Renal cortical epithelial cell (primary cell): ENCODE measurements at places on chromosomes 4 and X. TPM values are rescaled to one million over a fixed set of nuclear protein-coding genes. Genes with fewer than 3 reads are reported as not detected.

DNA sequence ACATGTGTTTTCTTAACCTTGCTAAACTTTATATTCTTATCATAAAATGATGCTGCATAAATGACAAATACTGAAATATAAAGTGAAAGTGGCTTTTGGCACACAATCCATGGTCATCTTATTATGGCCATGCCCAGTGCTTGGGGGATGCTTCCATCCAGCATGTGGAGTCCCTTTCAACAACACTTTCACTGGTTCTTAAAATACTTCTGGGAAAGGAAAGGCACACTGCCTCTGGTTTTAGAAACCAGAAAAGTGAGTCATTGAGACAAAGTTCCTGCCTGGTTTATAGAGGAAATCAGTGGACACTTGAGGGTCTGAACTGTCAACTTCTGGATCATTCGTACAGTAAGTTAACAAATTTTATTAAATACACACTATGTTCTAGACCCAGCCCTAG lies 248.0 kb upstream of the ADAMTS3 start:
- DNase-seq: peak; percentile 12

The IL2RG gene
- total RNA-seq: not detected in 2 replicates

DNA sequence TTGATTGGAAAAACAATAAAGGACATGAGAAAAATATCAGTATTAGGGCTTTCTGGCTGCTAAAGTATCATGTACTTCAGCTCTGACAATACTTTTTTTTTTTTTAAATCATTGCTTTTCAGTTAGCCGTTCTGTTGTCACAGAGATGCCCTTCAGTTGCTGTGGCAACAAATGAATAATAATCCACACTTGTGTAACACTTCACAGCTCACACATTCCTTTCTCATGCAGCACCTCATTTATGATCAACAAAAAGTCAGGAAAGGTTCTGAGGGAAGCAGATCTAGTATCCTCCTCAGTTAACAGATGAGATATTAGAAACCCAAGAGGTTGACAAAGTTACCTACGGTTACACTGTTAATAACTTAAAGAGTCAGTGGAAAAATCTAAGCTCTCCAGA lies 444.2 kb upstream of the SLIT2 start:
- peak; percentile 99 for DNase-seq

DNA sequence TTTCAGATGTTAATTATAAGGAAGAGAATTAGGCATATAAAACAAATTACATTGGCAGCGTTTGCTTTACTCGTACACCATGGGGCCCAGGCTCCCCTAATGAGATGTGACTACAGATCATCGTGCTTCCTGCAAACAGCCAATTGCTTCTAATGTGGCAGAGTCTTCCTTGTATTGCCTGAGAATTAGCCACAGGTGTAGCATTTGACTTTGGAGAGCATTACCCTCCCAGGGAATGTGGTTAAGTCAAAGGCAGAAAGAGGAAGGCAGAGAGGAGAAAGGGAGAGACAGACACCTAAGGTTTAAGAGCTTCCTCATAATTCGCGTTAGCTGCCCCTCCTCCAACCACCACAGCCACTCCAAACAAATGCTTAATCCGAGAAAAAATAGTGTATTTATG lies 97.0 kb downstream of the MID1IP1 start:
- no peak for DNase-seq

- no peak for DNase-seq
Measured at GRCh38 chrX:143615851-143616250, 20.1 kb downstream of the SLITRK4 start.

The GLRA3 gene
- not detected in 2 replicates for total RNA-seq

DNA sequence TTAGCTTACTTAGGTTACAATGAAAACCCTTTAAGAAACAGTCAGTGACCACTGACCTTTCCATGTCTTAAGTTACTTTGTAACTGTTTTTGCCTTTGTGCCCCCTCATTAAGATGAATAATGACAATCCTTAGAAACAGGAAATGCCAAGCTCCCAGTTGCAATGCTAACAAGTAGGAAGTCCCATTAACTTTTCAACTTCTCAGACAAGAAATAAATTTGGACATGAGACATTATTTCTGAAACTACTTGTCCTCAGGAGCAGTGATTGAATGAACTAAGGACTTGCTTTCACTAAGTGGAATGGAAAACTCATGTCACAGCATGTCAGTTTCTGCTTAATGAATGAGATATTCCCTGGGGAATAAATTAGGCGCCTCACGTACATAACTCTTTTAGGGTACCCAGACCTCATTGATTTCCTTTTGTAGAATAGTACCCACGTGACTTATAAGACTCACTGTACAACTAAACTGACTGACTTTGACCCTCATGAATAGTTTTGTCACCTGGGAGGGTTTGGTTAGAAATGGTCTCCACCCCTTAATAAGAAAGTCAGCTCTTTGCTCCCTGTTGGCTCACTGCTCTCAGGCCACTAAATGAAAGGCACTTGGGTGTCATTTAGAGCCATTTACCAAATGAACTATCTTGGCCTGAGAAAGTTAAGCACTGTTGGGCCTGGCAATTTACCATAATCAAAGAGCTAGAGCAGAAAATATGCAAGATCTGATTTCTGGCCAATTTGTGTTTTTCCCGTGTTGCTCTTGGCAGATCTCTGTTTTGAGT lies 383.9 kb downstream of the RPA4 start:
- peak; percentile 72 for DNase-seq

- DNase-seq: peak; percentile 54
Measured at GRCh38 chrX:132292793-132293192, 73.5 kb upstream of the RAP2C start.

GRCh38 chr4:83568062-83568461 lies 32.2 kb downstream of the GPAT3 start:
- DNase-seq: no peak

DNA sequence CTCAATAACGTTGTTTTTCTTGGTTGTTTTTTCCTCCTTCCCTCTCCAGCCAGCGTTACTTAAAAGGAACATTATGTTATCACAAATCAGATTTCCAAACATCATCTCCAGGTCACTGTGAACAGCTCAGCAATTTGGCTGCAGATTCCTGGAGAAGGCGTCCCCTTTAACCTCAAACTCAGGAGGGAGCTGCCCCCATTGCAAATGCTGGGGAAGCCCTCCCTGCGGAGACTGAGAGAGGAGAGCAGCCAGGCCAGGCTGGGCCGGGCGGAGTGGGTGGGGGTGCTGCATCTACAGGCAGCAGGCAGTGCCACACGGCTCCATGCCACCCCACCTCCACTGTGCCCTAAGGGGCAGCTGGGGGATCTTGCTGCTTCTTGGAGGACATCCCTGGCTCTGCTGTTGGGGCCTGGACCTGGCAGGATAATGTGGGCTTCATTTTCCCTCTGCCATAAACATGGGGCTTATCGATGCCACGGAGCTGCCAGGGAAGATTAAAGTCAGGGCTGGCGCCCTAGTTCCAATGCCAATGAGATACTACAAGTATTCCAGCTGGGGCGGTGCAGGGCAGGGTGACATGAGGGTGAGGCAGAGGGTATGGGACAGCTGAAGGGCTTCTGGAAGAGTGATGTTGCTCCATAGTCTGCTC lies 148.8 kb downstream of the PJA1 start:
- DNase-seq: no peak

GRCh38 chr4:13368217-13368616 lies 115.9 kb downstream of the RAB28 start:
- no peak for DNase-seq

GRCh38 chr4:77007358-77008230 lies 58.0 kb downstream of the SEPTIN11 start:
- peak; percentile 77 for DNase-seq

- peak; percentile 78 for DNase-seq
Measured at GRCh38 chr4:188603646-188604045, 464.4 kb downstream of the TRIML1 start.

DNA sequence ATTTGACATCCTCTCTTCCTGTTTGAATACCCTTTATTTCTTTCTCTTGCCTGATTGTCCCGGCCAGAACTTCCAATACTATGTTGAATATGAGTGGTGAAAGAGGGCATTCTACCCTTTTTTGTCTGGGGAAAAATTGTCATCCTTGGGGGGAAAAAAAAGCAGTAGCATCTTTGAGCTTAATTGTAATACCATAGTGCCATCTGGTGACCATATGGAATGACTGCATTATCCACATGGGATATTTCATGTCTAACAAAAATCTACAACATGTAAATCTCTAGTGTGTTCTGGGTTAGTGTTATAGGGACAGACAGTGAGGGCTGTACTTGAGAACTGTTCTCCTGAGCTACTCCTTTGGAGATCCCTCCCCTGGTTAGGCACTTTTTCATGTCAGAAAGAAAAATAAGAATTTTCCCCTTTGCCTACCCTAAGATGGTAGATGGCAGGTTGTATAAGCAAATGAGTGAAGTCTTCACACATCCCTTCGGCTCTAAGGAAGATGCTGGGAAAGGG lies 26.0 kb downstream of the CAPN6 start:
- peak; percentile 12 for DNase-seq

The DTHD1 gene
- not detected in 2 replicates for total RNA-seq

DNA sequence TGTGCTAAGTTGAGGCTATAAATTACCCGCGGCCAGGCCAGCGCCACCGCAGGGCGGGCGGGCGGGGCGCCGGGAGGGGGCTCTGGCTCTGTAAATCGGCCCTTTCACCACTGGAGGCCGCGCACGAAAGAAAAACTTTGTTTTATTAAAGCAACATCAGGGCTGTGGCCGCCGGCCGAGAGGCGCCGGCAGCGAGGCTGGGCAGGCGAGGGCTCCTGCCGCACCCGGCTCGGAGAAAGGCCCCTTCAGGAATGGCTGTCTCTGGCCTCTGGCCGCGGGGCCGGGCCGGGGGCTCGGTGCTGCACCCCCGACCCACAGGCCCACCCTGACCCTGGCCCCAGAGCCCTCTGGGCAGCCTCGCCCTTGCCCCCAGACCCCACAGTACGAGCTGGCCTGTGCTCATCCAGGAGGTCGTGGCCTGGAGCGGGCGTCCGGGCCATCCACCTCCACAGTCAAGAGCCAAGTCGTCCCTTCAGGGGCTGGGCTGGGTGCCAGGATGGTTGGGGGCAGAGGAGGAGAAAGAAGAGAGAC lies 29.5 kb upstream of the FGFR3 start:
- no peak for DNase-seq

- no peak for DNase-seq
Measured at GRCh38 chr4:185099024-185099682, 43.9 kb upstream of the SLC25A4 start.

The LRIT3 gene
- total RNA-seq: 0.15 TPM in 1 of 2 replicates, not detected in the other

DNA sequence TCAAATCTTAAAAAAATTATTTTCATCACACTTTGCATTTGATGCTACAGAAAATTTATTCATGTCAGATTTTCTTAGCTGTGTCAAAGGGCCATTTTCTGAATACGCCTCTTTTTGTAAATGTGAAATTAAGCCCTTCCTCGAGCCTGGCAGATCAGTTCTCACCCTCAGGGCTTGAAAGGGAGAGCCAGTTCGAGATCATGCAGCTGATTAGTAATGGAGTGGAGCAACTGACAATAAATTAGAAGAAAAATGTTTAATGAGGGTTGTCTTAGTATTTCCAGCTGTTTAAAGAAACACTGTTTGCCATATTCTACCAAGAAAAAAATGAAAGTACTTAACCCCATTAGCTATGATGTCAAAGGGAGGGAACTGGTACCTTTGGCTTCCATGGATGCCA lies 28.7 kb downstream of the CC2D2A start:
- no peak for DNase-seq

- DNase-seq: peak; percentile 27
Measured at GRCh38 chr4:143667461-143667860, 33.0 kb downstream of the FREM3 start.

The CLDN22 gene
- total RNA-seq: not detected in 2 replicates
